ENCODE measurements at places on chromosomes 13 and 19. TPM values are rescaled to one million over a fixed set of nuclear protein-coding genes. Genes with fewer than 3 reads are reported as not detected.

DNA sequence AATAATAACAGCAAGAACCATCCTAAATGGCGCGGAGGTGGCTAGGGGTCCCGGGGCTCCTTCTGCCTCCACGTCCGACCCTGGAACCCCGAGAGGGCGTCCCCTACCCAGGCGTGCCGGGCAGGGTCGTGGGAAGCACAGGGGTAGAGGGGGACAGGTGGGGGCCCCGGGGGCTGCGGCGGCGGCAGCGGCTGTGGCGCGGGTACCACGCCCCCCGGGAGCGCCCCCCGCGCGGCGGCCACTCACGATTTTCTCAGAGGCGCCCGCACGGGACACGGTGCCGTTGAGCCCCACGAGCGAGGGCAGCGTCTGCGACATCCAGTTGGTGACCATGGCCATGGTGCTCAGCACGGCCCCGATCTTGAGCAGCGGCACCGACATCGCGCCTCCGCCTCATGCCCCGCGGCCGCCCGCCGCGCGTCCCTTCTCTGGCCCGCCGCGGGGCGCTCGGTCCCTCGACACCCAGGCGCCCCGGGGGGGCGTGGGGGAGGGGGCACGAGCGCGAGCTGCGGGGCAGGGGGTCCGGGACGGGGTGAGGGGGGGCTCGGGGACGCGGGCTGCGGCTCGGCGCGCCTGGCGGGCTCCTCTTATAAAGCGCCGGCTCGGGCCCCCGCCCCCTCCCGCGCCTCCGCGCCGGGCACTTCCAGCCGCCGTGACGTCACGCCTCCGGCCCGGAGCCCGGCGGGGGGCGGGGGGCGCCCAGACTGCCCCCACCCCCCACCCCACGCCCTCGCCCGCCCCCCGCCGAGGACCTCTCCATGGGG, 22.9 kb downstream of the OLFM2 start:
- no peak for DNase-seq

Gene EPSTI1
- total RNA-seq, result not detected

- DNase-seq, result no peak
These were observed 1.7 kb upstream of the SLC10A2 start for GRCh38 chr13:103067751-103068555.

GRCh38 chr19:33175886-33176669, 18.1 kb upstream of the LRP3 start:
- no peak for DNase-seq

Gene TFDP1
- total RNA-seq, result 23.0 TPM

Gene DCT
- total RNA-seq, result 0.47 TPM

Gene DACH1
- total RNA-seq, result not detected

Gene NCAN
- total RNA-seq, result not detected

- no peak for DNase-seq
These were observed 16.8 kb upstream of the ELAVL1 start for GRCh38 chr19:8022275-8022674.

Gene MISP3
- total RNA-seq, result 2.8 TPM

- DNase-seq, result peak; percentile 68
These were observed 151.6 kb downstream of the IER2 start for GRCh38 chr19:13301627-13302334.

DNA sequence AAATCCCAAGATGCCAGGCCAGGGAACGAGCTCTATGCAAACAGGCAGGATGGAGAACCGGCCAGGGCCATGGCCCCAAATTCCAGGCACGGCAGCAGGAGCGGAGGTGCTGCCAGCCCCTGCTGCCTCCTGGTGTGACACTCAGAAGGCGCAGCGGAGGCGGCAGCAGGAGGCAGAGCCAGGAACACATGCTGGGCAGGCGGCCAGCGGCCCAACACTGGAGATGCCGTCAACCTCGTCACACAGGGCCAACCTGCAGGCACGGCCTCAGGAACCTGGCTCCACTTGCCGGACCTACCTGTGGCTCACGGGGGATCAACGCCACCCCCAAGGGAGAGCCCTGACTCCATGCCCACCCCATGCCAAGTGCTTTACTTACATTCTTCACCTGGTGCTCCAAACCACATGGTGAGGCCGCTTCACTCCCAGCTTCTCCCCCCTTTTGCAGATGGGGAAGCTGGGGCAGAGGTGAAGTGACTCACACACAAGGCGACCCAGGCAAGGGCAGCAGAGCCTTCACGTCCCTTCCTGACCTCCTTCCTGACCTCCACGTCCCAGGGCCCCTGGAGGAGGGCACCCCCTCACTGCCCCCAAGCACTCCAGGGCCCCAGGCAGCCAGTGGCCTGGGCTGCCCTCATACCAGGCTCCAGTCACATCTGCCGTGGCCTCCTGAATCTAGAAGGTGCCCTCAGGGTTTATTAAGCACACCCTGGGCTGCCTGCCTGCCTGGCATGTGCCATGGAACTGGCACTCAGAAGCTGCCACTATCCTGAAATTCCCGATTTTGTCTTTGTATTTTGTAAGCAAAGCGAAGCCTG, 43.5 kb downstream of the GGACT start:
- peak; percentile 72 for DNase-seq

GRCh38 chr13:30170569-30170968, 136.8 kb downstream of the KATNAL1 start:
- DNase-seq, result no peak

DNA sequence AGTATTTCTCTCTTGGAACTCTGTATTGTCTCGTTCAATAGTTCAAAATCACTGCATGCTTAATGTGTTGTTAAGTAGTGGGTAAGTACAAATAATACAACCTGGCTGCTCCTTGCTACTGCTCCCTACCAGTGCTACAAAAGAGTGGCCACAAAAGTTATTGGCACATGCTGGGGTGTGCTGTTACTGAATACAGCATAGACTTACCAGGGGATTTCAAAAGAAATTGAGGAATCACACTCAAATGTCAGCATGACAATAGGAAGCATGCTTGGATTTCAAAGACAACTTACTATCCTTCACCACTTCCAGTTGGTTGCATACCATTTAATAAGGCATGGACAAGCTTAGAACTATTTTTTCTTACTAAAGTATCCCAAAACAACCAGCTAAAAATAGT, 1041.3 kb upstream of the SPRY2 start:
- DNase-seq, result no peak

DNA sequence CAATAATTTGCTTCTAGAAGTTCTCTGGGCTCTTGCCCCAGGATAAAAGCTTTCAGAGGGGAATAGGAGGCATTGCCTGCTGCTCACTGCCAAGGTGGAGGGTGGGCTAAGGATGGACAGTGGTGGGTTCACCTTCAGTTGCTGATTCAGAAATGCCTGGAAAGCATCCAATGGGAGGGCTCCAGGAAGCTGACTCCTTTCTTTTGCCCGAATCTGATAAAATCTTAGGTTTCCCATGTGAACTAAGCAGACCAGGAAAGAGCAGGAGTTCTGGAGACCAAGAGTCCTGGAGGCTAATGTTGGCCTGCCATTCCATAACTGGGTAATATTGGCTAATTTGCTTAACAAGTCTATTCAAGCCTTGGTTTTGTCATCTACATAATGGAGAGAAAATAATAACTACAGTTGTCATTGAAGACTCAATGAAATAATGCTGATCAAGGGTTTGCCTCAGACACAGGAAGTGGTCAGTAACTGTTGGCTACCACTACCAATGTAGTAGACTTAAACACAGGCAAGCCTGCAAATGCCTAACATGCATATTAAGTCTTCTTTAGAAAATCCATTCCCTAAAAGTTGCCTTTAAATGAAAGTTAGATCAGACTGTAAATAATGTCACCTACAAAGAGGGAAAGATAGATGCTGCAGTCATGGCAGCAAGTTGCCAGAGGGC, 528.4 kb upstream of the NBEA start:
- no peak for DNase-seq

DNA sequence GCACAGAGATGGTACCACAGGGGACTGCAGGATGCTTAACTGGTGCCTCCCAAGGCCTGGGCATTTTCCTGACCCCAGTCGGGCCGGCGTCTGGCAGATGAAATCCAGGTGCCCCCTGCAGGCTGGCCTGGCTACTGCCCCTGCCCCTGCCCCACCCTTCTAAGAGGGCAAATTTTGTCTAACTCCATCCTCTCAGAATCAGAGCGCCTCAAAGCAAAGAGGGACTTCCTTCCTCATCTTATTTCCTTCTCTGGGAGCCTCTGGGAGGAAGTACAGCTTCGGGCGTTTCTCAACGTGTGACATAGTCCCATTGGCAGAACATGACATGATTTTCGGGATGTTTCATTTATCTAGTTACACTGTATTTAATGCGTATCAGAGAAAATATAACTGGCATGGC, 2.7 kb downstream of the PRKACA start:
- no peak for DNase-seq

Gene DDA1
- total RNA-seq, result 28.2 TPM

Gene ASPDH
- total RNA-seq, result not detected

Gene KIR2DL4
- not detected for total RNA-seq

DNA sequence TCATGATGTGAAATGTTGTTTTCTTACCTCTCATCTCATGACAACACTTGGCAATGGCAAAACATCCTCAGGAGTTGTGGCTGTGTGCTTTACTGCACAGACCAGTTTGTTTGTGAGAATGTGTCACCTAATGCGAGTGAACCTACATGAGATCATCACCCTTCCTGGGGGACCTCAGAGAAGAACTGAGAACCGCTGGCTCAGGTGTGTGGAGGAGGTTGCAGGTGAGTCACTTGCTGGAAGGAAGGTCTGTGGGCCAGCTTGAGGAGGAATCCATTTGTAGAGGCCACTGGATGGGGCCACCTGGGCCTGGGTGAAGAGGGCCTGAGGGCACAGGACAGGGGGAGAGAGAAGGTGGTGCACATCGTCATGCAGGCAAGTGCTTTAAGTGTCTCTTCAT, 3.0 kb upstream of the CEACAM1 start:
- DNase-seq, result no peak

DNA sequence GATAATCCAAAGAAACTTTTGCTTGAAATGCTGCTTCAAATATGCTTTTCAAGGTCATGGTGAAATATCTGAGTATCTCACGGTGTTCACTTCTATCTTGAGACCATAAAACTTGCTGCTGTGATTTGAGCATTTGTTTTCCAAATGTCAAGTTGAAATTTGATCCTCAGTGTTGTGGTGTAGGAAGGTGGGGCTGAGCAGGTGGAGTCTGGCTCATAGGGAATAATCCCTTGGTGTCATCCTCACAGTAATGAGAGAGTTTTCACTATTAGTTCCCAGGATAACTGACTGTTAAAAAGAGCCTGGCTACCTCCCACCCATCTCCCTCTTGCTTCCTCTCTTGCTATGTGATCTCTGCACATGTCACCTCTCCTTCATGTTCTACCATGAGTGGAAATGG, 858.0 kb upstream of the SLITRK5 start:
- DNase-seq, result no peak

GRCh38 chr19:47109541-47110375, 3.8 kb downstream of the ZC3H4 start:
- DNase-seq, result peak; percentile 61

- DNase-seq, result peak; percentile 37
These were observed 1.4 kb downstream of the KCTD15 start for GRCh38 chr19:33797802-33798671.

DNA sequence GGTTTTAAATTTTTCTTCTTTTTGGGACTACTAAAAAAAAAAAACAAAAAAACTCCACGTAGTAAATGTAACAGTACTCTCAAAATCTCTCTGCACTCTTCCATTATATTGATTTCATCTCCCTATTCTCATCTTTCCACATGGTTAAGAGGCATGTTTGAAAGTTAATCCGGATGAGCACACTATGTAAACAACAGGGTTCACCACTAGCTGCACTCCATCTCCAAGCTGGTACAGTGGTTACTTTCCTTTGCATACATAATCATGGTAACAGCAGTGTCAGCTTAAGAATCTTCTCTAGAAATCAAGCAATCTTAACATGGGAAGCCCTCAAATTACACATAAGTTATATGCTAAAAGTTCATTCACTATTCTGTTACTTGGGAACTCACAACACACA, 92.6 kb downstream of the MIPEP start:
- no peak for DNase-seq

DNA sequence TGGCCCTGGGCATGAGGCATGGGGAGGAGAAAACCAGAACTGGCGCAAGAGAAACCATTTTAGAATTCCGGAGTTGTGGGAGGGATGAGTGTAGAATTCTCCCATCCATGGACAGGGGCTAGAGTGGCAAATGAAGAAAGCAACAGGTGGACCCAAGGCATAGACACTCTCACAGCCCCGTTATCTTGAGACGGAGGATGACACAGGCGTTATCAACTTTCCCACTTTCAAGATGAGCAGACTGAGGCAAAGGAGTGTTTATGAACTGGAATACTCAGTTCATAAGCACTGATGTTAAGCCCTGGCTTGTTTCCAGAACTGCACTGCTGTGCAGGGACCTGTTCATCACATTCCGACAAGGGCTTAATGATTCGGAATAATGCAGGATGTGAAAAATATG, 1.1 kb upstream of the GTF3A start:
- DNase-seq, result peak; percentile 8

DNA sequence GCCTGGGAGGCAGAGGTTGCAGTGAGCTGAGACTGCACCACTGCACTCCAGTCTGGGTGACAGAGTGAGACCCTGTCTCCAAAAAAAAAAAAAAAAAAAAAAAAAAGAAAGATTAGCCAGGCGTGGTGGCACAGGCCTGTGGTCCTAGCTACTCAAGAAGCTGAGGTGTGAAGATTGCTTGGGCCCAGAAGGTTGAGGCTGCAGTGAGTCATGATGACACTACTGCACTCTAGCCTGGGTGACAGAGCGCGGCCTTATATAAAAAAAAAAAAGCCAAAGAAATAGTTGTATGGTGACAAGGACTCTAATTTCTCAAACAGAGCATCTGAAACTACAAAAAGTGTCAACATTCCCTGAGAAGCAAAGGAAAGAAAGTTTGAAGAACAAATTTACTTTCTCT, 3.4 kb downstream of the PBX4 start:
- no peak for DNase-seq

DNA sequence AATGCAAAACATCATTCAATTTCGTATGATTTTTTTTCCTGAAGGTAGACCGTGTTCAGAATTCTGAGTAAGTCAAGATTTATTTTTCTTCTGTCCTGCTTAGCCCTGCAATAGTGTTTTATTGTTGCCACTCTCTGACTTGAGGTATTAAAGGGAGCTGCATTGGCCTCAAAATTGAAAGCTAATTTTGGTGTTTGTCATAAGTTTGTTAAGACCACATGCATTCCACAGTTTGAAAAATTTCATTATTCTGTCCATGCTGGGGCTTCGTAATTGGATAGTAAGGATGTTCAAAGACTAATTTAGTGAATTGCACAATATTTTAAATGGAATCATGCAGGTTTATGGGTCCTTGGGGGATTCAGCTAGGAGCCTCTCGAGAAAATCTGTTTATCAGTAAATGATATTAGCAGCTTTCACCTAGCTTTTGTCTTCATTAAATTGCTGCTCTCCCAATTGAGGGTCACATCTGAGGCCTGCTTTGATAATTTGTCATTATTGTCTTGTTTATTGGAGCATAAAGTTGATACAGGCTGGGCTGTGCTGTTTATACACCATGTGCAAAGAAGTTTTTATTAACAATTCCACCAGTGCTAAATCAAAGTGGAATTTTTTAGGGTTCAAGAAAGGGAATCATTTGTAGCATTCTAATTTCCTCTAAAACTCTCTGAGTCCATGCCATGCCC, 339.8 kb upstream of the OBI1 start:
- DNase-seq, result no peak

- DNase-seq, result no peak
These were observed 5.7 kb downstream of the CALM3 start for GRCh38 chr19:46606681-46607447.

GRCh38 chr19:10044390-10044789, 31.1 kb downstream of the RDH8 start:
- no peak for DNase-seq

Gene ERVK3-1
- total RNA-seq, result 22.0 TPM

- no peak for DNase-seq
These were observed 1221.1 kb downstream of the SLITRK1 start for GRCh38 chr13:82661126-82661525.

Measured in G401 (cell line).